ENCODE measurements at places on chromosomes 1 and 21.
A peak's percentile ranks its signal among the peaks of the same experiment; 100 is the strongest.

DNA sequence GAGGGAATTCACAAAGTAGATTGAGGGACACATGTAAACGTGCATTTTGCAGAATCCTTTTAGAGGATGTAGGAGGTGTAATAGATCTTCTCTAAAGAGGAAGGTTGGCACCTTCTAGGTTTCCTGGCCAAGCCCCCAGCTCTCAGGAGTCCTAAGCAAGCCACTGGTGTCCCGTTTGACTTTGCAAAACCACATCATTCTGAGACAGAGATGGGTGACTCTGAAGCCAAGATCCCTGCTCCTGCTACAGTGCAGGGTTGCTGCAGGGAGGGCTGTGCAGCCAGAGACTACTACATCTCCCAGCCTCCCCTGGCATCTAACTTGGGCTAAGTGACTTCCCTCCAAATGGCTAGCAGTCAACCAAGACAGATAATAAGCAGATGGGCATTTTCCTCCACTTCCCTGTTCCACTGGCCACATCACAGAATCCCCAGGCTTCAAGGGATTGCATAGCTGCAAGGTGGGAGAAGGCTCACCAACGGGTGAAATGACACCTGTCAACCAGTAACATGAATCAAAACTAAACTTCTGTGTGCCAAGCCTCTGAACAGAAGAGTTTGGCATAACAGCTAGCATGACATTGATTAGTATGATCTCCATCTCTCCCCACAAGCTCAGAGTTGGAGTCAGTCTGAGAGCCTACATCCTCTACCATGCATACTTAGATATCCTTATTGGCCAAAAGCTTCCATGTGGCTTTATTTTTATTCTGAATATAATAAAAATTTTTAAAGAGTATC is 129.6 kb upstream of the COA6 start:
- DNase-seq, result no peak

DNA sequence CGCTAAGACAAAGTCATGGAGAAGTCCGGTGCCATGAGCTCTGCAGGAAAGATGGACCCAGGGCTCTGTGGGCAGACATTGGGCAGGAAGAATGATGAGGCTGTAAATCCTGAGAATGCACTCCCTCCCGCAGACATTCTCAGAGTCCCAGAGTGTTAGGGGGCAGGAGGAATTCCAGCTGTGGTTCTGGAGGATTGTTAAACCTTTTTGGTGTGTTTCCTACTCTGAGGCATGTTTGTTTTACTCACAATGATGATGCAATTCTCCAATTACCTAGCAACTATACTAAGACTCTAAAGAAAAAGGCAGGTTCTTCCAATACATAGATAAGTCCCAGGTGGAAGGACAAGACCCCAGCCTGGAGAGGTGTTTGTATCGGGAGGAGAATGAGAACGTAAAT is 2.8 kb upstream of the CAPN9 start:
- DNase-seq, result no peak

- DNase-seq, result no peak
Measured at GRCh38 chr1:97190326-97190725, 468.7 kb downstream of the PTBP2 start.

DNA sequence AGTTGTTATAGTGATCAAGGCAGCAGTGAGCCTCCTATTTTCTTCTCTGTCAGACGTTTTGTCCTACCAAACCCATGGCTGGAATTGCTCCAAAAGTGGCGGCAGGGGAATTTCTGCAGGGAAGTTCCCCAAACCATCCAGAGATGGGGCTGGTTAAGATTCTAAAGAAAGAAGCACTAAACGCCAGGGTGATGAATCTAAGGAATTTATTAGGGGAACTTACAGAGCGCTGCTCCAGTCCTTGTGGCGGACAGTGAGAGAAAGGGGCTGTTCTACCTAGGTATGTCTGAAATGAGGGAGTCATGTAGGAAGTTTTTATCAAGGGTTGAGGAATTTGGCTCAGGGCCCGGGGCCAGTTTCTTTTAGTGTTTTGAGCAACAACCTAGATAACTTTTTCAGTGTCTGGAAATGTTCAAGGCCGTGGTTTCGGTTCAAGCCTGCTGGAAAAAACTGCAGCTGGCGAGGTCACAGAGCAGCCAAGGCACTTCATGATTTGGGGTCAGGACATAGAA is 222.4 kb upstream of the B3GALT2 start:
- DNase-seq, result no peak

- no peak for DNase-seq
Measured at GRCh38 chr1:19618428-19618827, 25.7 kb upstream of the NBL1 start.

GRCh38 chr1:4961935-4962645 is 307.7 kb downstream of the AJAP1 start:
- no peak for DNase-seq

DNA sequence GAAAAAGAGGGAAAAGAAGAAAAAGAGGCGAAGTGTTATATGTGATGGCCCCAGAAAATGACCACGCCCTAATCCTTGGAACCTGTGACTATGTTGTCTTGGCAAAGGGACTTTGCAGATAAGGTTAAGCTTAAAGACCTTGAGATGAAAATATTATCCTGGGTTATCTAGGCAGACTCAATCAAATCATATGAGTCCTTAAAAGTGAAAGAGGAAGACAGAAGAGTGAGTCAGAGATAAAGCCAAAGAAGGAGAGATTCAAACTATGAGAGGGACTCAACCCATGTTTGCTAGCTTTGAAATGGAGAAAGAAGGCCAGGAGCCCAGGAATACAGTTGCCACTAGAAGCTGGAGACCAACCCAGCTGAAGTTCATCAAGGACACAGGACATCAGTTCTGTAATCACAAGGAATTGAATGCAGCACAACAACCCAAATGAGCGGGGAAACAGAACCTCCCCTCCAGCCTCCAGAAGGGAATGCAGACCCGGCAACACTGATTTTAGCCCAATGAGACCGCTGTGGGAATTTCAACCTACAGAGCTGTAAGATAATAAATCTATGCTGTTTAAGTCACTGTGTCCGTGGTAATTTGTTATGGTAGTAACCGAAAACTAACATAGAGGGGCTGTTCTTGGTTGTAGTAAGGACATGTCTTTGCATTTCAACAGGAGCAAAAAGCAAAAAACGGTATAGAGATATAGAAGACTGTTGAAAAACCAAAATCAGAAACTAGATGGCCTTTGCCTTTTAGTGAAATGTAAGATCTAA is 4.2 kb upstream of the RGS8 start:
- no peak for DNase-seq

DNA sequence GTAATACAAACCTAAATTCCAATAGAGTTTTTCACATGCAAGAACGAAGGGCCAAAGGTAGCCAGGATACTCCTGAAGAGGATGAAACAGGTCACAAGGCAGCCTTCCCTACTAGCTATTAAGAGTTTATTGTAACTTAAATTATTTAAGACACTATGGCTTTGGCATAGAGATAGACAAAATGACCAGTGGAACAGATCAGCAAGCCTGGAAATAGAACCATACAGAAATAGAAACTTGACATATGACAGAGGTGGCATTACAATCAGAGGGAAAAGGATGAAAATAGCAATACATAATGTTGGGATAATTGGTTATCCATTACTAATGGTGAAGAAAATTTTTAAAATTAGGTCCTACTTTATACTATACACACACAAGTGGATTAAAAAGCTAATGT is 16.5 kb downstream of the GFI1 start:
- DNase-seq, result no peak

DNA sequence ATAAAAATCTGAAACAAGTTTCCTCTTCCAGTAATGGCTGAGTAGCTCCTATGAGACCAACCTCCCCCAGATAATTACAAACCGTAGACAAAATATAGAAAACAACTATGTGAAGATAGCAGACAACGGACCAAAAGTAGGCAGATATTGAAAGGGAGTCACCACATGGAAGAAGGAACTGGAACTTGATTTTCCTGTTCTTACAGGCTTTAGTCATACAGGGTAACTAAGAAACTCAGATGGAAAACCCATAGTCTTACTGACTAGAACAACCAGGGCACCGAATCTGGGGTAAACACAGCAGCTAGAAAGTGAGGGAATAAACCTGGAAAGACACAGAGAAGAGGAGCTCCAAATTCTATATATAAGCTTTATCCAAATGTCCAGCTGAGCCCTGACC is 26.0 kb downstream of the LMX1A start:
- no peak for DNase-seq

DNA sequence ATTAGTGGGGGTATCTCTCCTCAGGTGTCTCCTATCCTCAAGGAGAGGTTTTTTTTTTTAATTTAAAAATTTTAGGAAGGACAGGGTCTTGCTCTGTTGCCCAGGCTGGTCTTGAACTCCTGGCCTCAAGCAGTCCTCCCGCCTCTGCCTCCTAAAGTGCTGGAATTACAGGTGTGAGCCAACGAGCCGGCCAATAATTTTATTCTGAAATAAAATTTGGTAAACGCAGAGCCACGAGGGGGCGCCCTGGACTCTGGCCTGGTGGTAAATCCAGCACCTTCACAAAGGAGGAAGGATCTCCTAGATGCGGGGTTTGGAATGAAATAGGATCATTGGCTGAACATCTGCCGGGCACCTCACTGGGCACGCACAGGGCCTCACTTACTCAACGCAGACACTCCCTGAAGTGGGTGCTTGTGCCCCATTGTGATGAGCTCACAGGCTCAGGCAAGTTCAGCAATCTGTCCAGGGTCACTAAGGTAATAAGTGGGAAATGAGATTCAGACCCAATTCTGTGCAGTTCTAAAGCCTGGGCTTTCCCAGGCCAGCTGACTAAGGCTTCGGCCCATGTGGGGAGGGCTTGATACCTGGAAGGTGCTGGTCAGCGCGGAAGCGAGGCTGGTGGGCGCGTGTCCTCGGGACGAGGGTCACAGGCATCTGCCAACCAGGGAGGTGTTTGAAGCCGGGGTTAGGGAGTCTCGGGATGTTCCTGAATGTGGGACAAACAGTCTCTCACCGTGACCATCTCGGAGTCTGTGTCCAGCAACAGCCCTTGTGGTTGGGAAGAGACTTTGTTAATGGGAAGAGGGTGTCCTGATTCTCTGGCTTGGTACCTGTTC is 32.7 kb upstream of the ETV3 start:
- DNase-seq, result peak; percentile 26

DNA sequence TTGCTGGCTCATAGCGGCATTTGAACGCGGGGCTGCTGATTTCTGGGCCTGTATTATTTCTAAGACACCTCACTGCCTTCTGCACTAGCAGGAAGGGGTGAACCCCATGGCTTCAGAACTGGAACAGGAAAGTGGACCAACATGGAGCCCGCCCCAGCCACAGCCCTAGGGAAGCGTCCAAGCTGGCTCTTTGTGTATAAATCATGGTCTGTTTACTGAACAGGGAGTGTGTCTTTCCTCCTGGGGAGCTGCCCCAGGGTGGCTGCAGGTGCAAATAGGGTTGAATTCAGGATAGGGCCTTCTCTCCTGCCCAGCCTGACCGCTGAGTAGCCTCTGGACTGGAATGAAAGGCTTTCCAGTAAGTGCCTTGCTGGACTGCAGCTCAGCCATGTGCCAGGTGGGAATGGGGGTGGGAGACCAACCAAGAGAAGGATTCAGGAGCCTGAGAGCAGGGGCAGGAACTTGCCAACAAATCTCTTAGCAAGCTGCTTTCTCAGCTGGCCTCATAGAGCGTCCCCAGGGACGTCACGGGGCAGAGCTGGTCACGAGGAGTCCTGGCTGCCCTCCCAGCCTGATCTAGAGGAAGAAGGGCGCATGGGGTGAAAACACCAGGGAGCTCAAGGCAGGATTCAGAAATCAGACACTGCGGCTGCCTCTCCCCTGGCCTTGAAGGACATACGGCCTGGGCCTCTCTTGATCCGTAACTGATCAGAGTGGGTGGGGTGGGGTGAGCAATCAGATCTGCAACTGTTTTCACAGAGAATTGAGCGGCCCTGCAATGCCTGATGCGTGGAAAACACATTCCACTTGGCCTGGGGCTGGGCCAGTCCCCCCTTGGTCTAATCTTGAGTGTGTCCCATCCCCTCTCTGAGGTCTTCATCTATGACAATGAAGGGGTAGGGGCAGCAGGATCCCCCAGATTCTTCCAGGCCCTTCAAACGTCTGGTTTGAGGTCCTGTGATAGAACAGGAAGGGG is 56.5 kb upstream of the SELENON start:
- no peak for DNase-seq

DNA sequence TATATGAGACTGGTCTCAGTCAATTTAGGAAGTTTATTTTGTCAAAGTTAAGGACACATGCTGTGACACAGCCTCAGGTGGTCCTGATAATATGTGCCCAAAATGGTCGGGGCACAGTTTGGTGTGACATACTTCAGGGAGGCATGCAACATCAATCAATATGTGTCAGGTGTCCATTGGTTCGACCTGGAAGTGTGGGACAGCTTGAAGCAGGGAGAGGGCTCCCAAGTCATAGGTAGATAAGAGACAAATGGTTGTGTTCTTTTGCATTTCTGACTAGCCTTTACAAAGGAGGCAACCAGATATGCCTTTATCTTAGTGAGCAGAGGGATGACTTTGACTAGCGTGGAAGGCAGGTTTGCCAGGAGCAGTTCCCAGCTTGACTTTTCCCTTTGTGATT is 4.5 kb upstream of the ERVH48-1 start:
- DNase-seq, result no peak

GRCh38 chr1:101310506-101310905 is 73.7 kb downstream of the S1PR1 start:
- no peak for DNase-seq

DNA sequence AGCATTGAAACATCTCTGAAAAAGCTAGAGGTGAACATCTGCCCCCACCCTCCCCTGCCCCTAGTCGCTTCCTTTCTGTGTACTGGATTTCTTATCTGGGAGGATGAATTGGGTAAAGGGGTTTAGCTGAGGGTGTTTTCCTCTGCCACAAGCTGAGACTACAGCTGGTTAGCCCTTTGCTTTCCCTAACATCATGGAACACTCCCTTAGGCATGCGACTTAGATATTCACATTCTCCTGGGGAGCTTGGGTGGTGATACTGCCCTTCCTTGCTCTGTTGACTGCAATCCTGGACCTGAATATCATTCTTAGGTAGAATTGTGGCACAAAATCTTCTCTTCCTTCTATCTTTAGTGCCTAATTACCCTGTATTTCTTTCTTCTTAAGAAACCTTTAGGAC is 117.4 kb upstream of the KIAA0040 start:
- DNase-seq, result no peak

- no peak for DNase-seq
Measured at GRCh38 chr1:116287341-116288200, 85.5 kb upstream of the ATP1A1 start.

- DNase-seq, result no peak
Measured at GRCh38 chr1:66044912-66045311, 252.2 kb downstream of the PDE4B start.

DNA sequence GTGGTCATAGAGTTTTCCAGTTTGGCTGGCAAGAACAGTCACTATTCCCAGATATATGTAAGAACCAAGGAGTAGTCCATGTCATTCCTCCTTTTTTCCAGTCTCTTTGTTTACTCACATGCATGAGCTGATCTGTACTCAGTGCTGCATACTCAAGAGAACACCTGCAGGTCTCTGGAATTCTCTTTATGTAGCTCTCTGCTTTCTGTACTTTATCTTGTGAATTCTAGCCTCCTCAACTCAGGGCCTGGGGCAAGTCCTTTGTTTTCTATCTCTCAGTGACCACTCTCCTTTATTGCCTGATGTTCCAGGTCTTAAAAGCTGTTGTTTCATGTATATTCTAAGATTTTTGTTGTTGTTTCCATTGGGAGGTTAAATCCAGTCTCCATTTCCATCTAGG is 478.9 kb downstream of the DPYD start:
- DNase-seq, result no peak

GRCh38 chr1:37449936-37450335 is 24.4 kb upstream of the ZC3H12A start:
- DNase-seq, result peak; percentile 39
